ENCODE measurements at places on chromosomes 11 and 22.

DNA sequence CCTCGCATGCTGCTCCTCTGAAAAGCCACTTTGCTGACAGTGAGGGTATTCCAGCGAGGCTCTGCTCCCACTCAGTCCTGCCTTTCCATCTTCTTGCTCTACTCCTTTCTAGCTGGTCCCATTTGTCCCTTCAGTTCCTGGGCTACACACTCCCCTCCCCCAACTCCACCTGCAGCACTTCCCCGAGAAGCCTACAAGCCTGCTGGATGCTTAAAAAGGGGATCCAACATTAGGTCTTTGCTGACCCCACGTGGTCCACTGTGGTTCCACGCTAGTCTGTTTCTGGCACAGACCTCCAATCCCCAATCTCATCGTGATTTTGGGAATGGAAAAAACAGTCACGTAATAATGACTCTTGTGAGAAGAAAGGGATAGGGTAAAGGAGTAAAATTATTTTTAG lies 121.6 kb upstream of the SNX19 start:
- DNase-seq: no peak

GRCh38 chr22:23888615-23889401 lies 5.4 kb upstream of the MIF start:
- DNase-seq: no peak

GRCh38 chr11:109363682-109364081 lies 58.3 kb upstream of the C11orf87 start:
- no peak for DNase-seq

DNA sequence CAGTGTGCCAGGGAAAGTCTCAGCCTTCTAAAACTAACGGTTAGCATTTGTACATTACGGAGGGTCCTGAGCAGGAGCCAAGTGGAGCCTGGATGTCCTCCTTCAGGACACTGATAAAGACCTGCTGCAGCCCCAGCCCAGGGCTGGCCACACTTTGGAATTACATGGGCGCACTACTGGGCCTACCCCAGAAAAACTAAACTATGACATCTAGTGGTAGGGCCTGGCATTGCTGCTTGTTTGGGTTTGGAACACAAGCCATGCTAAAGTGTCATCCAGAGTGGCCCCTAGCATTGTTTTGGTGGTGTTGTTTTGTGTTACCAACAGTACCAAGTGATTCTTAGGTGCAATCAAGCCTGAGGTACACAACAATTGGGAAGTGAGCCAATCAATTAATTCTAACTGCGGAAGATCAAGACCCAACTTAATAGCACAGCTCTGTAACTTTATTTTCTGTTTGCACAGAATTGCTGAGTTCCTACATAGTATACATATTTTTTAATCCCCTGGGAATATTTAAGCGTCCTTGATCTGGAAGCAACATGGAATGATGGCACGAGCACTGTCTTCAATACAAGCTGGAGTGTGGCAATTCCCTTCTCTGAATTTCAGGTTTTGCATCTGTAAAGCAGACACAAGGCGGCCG lies 340.7 kb downstream of the LARGE1 start:
- DNase-seq: peak; percentile 53

DNA sequence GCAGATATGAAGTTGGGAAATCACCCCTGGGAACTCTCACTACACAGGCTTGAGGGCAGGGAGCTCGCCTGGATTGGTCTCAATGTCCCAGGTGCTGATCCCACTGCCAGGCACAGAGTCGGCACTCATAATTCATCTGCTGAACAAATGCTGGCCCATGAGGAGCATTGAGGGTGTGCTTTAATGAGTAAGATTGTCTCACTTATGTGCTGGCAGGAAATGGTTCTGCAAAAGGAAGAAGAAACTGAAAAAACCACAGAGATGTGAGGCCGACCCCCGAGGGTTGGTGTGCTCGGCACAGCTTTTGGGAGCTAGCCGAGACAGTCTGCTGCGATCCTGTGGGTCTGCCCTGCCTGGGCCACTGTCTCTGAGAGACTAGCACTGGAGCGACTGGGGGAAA lies 9.4 kb downstream of the PLAAT2 start:
- peak; percentile 64 for DNase-seq

GRCh38 chr11:12599408-12600143 lies 74.6 kb upstream of the TEAD1 start:
- DNase-seq: peak; percentile 45

Data from activated CD4-positive, alpha-beta T cell treated with anti-CD3 and anti-CD28 coated beads, Interleukin-2, amount 10 ng/mL, durations not matched to agents 7 days and 5 days (primary cell).